ENCODE measurements at places on chromosomes 2 and 18.

DNA sequence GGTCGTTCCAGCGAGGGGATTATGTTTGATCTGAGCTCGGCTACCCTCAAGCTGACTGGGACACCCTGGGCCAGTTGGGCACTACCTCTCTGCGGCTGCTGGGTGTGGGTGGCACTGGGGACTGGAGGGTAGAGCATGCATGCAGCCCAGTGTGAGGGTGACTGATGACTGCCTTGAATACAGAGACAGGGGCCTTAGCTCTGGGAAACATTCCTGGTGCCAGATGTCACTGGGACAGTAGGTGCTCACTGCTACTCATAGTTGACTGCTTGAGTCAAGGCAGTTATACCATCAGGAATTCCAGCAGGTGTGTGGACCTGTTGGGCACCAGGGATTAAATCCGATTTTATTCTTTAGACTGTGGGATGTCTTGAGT, 33.6 kb upstream of the ATP6V1B1 start:
- no peak for DNase-seq

DNA sequence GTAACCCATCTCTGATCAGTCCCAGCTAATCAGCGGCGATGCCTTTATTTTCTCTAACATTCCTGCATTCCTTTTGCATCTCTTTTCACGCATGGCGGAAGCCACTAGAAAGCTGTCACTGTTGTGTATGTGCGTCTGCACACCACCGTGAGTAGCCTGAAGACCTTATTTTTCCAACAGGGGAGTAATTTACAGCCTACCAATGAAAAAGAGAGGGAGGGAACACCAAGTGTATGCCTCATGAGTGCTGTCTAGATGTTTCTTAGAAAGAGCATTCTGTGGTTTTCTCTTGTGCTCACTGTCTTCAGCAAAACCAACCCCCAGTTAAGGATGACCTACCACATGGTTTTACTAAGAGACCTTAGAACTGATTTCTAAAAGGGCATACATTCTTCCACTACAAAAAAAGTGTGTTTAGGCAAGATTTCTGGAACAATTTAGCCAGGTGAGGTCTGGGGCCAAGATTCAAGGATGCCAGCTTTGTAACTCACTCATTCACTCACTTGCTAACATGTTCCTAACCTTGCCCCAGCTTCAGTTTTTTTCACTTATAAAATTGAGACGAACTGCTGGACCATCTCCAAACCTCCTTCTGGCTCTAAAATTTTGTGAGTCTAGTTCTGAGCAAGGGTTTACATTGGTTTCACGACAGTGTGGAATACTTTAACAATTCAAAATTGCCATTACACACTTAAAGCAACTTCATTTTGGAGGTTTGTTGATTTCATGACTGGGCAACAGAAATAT, 51.4 kb downstream of the BCL2 start:
- DNase-seq: no peak

DNA sequence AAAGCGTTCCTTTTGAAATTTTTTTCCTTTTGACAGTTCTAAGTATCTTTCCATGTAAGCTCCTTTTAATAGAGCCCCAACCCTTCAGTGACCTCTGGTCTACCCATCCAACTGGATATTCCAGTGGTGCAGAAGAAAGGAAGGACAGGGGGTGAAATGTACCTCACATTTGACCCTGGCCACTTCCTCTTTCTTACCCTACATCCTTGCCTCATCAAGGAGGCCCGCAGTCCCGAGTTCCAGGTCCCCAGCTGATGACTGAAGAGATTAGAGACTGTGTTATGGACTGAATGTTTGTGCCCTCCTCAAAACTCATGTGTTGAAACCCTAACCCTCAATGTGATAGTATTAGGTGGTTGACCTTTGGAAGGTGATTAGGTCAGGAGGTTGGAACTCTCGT, 158.1 kb downstream of the RBM43 start:
- DNase-seq: no peak

DNA sequence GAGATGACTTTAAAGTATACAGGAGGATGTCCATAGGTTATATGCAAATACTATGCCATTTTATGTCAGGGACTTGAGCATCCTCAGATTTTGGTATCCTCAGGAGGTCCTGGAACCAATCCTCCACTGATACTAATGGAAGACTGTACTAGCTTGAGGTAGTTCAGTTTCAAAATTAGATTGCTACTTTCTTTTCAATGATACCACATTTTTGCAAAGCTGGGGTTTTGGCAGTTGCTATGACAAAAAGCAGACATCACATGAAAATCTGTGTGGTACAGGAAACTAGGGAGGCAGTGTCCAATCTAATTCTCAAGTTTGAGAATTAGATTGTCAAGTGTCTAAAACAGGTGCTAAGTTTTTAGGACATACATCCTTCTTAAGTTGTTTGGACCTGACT, 14.2 kb downstream of the EHBP1 start:
- no peak for DNase-seq

- DNase-seq: no peak
Observed at GRCh38 chr2:65371074-65371434, 61.3 kb downstream of the SPRED2 start.

GRCh38 chr18:12010187-12010802, 29.0 kb downstream of the IMPA2 start:
- DNase-seq: no peak

Data from anterior cingulate cortex (tissue), 58 donors.